ENCODE measurements at places on chromosomes 3 and 15.
A peak's percentile ranks its signal among the peaks of the same experiment; 100 is the strongest.

DNA sequence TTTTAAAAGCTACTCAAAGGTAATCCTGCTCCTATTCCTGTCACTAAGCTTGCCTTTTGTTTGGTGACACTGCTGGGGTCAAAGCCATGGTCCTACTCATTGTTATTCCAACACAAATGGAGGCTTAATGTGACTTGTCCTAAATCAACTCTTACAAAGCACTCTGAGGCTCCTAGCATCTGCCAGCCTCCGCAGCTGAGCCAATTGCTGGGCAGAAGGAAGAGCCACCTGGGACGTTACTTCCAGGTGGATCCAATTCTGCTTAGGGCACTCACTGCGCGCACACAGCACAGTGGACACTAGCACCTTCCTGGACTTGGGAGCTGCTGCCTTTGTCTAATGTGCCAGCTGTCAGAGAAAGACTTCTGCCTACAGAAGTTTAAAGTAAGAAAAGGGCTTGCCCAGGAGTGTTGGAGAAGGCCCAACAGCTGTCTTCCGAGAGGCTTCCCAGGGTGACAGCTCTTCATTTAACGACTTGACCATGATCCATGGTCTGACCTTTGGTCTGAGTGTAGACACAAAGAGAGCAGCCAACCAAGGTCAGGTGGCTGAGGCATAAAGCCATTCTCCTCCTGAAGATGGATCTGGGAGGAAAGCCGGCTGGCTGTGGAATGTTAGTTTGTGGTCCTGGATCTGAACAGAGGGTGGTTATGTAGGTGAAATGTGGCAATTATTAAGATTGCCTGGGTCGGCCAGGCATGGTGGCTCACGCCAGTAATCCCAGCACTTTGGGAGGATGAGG is 102.2 kb downstream of the AQP9 start:
- no peak for DNase-seq

DNA sequence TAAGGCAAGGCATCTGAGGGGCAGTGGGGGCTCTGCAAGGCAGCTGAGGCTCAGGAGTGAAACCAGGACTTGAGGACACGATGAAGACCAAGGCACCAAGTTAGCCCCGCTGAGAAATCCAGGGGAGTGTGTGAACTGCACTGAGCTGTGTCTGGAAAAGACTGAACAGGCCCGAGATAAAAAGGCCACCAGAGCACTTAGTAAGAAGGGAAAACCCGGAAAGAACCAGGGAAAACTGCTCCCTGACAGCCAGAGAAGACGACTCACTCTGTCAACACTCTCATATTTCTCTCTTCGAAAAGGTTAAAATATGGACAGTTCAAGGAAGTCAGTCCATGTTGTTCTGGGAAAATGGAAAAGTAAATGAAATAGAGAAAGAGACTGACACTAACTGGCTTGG is 109.0 kb downstream of the SEC22A start:
- no peak for DNase-seq

GRCh38 chr15:38487378-38487777 is 33.5 kb downstream of the FAM98B start:
- no peak for DNase-seq

GRCh38 chr3:129723558-129724324 is 117.3 kb upstream of the PLXND1 start:
- no peak for DNase-seq

DNA sequence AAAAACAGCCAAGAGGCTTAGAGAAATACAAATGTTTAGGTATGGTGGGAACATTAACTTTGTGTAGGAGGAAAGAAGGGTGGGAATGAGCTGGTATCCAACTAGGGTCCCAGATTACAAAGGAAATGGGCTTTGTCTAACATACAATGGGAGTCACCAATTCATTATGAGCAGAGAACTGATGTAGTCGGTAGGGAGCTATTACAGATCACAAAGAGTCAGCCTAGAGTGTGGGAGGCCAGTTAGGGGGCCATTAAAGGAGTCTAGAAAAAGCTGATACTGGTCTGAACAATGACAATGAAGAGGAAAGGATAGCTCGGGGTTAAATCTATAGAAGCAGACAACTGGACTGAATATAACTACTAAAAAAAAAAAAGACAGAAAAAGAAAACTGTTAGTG is 15.5 kb downstream of the ANO10 start:
- DNase-seq = no peak

GRCh38 chr15:90482124-90483011 is 47.4 kb upstream of the CRTC3 start:
- peak; percentile 8 for DNase-seq

DNA sequence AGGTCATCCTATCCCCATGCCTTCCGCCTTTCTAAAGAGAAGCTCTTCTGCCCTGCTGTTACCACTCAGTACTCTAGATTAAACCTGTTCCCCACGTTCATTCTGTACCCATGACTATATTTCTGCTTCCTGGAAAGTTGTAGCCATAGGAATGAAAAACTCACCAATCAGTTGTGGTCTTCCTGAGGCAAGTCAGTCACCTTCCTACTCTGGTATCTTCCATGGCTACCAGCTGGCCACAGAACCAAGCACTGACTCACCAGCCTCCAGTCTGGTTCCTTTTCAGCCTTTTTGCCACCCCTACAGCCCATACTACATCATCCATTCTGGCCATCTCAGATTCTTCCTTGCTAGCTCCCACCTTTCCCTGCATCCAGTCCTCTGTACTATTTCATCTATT is 46.4 kb downstream of the TMEM44 start:
- no peak for DNase-seq

- no peak for DNase-seq
Observed at GRCh38 chr3:8520816-8521403, 19.3 kb downstream of the LMCD1 start.

GRCh38 chr3:88137836-88138235 is 11.9 kb upstream of the C3orf38 start:
- DNase-seq = no peak

Measured in stimulated activated CD4-positive, alpha-beta T cell treated with anti-CD3 and anti-CD28 coated beads, Interleukin-15, amount 100 ng/mL, for 1 hour (primary cell).